ENCODE measurements at places on chromosomes 2 and 18. TPM values are rescaled to one million over a fixed set of nuclear protein-coding genes. Genes with fewer than 3 reads are reported as not detected.

Gene KATNAL2
- 0.27 TPM for total RNA-seq

Gene TWIST2
- not detected for total RNA-seq

Gene TMEM37
- total RNA-seq = not detected

Gene MYCN
- total RNA-seq = not detected

Gene PLCL1
- total RNA-seq = 0.78 TPM

Gene TUBA3E
- total RNA-seq = not detected

Gene EPAS1
- 22.9 TPM for total RNA-seq

Data from activated T-helper 1 cell treated with anti-CD3 and anti-CD28 coated beads, Interleukin-12 subunit alpha, Interleukin-12 subunit beta, Interleukin-2, Interleukin-4 antibody, amounts not matched to agents 30 ng/mL and 10 ng/mL and 1 ng/mL, durations not matched to agents 14 hours and 24 hours and 36 hours (primary cell).